NCI-H1092 treated with DMSO at 0.1 percent for 48 hours (cell line): ENCODE measurements at places on chromosomes 11 and 22.
A peak's percentile ranks its signal among the peaks of the same experiment; 100 is the strongest.

- no peak for DNase-seq
Measured at GRCh38 chr22:46450931-46451561, 86.4 kb downstream of the CELSR1 start.

GRCh38 chr22:27370987-27371386 lies 430.6 kb downstream of the MN1 start:
- DNase-seq = no peak

DNA sequence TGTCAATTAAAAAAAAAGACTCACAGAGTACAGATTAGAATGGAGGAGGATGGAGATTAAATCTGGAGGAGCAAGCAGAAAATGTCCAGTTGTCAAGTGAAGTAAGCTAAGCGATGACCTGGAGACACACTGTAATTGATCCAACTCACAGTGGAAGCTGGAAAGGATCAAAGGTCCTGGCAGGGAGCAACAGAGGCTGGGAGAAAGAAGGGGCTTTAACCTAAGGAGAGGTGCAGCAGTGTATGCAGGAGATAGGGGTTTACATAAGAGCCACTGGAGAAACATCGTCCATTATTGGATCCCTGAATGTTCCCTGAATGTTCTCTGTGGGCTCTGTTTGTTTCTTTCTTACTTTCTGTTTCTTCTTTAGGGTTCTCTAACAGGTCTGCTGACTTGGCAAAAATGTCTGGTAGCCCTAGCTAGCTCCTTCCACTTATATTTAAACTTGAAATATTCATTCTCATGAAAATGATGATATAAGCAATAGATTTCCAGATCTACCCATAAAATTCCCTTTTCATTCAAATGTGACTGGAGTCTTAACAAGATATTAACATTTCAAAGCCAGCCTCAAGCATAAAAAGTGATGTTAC lies 30.1 kb upstream of the CAT start:
- DNase-seq = no peak

- DNase-seq = no peak
Measured at GRCh38 chr11:35216962-35217678, 78.1 kb downstream of the CD44 start.

- DNase-seq = no peak
Measured at GRCh38 chr11:110491577-110492320, 62.0 kb downstream of the FDX1 start.

GRCh38 chr22:37498289-37498909 lies 12.2 kb upstream of the MFNG start:
- DNase-seq = peak; percentile 25

DNA sequence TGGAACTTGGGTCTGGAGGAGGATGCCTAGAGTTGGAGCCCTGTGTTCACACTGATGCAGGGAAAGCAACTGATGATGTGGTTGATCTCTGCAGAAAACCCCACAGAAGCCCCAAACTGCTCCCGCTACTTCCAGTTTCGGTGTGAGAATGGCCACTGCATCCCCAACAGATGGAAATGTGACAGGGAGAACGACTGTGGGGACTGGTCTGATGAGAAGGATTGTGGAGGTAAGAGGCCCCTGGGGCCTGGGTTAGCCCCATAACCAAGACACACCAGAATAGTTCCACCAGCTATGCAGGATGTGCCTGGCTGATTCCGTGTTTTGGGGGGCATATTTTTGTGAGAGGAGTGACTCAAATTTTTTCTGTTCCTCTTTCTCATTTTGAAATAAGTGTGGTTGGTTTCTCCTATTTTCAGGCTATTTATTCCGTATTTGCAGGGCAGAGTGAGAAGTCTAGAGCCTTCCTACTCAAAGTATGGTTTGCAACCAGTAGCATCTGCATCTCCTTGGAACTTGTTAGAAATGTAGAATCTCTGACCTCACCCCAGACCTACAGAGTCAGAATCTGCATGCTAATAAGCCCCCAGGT lies 137.3 kb upstream of the SORL1-AS1 start:
- no peak for DNase-seq

- DNase-seq = no peak
Measured at GRCh38 chr11:71451596-71452198, 1.3 kb upstream of the NADSYN1 start.

GRCh38 chr22:18987765-18988164 lies 51.7 kb upstream of the PRODH start:
- DNase-seq = no peak

DNA sequence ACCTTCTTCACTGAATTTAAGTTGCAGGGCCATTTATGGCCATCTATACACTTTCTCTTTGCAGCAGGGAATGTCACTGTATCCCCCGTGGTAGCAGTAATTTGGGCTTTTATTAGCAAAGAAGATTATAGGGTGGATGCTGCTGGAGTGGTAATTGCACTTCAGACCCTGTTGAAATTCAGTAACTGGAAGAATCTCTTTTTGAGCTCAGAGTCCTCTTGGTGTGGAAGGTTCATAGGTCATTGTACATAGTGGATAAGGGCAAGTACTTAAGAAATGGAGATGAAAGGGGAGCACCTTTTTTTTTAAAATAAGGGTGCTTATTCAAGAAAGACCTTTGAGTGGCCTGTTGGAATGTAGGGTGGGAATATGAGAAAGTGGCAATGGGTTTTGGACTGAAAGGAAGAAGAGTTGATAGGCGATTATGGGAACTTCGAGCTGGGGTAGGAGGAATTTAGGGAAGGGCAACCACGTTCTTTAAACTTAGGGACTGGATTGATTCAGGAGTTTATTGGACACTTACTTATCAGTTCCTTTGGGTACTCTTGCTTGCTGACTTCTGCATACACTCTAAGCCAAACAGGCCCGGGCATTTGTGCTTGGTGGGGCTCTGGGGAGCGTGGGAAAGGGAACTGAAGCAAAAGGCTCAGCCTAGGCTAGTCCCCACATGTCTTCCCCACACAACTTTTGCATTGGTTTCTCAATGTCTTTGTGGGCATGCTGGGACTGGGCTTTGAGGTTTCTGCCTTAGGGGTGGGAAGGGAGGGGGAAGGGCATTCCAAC lies 26.5 kb downstream of the CTNND1 start:
- DNase-seq = no peak

DNA sequence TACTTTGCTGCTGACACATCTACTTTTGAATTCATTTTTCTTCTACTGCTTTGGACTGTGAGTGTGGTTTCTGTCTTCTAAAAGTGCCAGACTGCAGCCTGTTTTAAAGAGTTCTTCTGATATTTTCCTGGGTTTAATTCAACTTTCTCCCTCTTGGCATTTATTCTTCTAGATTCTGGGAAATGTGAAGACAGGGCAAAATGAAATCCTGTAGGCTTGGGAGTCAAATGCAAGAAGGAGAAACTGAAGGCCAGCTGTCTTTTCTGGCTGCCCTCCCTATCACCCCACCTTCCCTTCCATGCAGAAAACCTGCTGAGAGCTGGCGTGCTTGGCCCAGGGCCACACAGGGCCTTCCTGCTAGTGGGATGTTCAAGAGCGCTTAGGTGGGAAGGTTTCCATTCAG lies 7.6 kb downstream of the ZNF70 start:
- DNase-seq = peak; percentile 83

GRCh38 chr11:86740628-86741483 lies 59.5 kb upstream of the PRSS23 start:
- no peak for DNase-seq

DNA sequence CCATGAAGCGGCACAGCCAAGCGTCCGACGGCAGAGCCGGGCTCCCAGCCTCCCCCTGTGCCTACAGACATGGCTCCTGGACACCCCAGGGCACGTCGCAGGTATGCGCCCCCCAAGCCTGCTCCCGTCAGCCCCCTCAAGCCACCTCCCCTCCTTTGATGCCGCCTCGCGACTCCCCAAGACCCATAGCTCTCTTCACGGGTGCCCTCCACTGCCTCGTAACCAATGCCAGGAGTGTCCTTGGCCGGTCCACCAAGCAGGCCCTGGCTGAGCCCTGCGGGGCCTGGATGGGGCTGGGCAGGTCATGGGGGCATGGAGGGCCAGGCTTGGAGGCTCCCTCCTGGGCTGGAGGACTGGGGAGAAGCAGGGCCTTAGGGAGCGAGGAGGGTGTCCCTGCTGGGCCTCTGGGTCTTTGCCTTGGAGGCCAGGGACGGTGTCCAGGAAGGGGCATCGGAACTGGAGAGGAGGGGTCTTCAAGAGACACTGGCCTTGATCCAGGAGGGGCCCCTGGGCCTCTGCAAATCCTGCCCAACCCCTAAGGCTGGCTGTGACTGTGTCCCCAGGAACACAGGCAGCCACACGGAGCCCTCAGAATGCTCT lies 9.2 kb downstream of the ANO9 start:
- no peak for DNase-seq

GRCh38 chr22:38754751-38755154 lies 1.0 kb downstream of the SUN2 start:
- DNase-seq = peak; percentile 42

- no peak for DNase-seq
Measured at GRCh38 chr11:118996926-118997626, 862 bp upstream of the CENATAC start.

- peak; percentile 30 for DNase-seq
Measured at GRCh38 chr11:1336836-1337646, 27.6 kb upstream of the TOLLIP start.

DNA sequence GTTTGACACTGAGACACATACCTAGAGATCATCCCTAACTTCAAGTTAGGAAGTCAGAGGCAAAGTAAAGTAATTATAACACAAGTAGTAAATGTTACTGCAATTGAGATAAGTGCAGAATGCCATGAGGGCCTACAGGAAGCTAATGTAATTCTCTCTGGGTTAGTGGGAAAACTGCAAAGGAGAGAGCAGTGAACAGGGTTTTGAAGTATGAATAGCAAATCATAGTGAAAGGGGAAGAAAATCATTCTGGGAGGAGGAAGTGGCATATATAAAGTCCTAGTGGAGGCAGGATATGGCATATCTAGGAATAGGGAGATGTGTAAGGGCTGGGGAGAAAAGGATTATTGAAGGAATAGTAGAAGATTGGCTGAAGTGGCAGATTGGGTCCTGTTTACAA lies 27.9 kb downstream of the RNF169 start:
- no peak for DNase-seq

DNA sequence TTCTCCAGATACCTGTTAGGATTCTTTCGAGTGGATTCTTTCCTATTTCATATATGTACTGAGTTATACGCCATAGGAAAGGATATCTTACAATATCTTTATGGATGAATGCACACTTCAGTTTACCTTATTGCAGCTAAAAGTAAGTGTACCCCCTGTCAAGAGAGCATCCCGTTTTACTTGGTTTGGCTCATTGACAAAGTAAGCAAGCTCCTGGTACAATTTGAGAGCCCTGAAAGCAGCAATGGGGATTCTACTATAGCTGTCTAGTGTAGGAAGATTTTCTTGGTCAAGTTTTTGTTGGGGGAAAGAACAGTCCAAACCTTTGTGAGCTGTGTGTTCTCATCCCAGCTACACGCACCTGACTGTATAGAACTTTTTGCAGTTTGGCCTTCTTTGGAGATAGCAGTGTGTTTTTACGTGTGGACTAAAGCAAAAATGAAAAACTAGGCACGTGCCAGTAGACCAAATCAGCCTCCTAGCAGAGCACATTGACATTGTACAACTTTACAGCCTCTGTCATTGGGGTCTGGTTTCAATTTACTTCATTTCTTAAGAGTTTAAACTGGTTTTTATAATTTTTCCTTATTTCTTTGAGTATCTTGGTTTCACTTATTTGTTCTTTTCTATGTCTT lies 44.0 kb downstream of the PPP6R3 start:
- DNase-seq = no peak

DNA sequence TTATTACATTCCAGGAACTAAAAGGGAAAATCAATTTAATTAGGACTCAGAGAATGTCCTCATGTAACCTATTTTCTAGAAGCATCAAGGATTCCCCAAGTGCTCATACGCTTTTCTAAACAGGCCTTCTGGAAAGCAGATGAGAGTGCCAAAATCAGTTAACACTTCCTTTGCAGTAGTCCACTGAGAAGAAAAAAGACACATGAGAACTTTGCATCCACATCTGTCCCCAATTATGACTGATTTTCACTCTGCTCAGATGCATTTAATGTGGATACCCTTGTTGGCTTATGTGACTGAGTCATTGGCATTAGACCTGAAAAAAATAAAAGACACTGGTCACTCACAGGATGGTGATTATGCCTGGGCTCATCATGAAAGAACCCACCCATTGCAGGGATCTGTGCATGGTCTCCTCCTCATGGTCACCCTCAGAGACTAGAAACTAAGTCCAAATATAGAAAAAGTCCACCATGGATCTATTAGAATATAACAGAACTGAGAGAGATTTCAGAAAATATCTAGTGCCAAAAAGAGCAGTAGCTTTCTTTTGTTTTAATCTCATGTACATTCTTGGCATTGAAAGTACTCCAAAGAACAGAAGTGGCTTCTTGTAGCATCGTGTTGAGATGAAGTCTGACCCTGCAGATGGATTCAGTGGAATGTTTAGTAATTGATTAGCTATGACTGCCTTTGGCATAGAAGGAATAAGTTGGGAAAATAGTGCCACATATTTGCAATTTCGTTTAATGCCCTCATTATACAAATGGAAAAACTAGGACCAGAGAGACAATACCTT lies 48.8 kb upstream of the FIBIN start:
- no peak for DNase-seq

DNA sequence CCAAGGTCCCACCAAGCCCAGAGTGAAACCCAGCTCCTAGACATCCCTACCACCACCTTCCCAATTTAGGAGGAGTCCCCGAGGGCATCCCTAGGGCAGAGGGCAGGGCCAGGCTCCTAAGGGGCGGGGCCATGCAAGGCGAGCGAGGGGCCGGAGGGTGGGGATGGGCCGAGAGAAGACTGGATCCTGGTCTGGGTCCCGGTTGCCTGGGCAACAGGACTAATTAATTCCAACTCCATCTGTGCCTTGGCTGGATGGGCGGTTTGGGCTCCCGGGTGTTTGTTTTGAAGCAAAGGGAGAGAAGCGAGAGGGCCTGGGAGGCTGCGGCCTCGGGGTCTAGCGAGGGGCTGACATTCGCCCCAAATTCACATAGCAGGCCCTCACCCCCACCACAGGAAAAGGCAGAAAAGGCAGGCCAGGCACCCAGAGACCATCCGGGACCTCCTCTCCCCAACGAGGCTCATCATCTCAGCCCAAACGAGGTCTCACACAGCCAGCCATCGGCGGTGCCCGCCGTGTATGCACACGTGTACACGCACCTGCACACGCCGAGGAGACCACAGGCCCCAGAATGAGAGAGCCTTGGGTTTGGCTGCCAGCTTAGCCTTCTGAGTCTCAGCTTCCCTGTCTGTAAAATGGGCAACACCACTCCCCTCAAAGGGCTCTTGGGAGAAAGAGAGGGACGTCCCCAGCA lies 23.9 kb downstream of the ELFN2 start:
- peak; percentile 20 for DNase-seq

DNA sequence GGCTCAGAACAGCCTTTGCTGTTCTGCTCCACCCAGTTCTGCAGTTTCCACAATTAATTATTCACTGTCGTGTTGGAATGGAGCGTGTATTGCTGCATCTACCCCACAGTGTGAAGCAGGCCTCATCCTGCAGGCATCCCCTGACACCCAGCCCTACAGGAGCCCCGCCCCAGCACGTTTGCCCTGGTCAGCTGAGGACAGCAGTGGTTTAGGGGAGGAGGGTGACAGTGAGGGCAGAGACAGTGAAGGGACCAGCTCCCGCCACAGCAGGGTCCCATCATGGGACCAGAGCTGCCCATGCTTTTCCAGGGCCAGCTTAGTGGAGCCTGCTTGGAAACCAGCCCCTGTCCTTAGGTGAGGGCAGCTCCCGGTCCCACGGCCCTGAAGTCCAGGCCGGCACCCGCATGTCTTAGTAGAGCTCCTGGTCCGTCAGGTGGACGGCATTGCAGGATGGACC lies 273.0 kb downstream of the TBC1D22A start:
- DNase-seq = no peak
